Stomach (tissue), 19 donors: ENCODE measurements at places on chromosomes 3 and 15. TPM values are rescaled to one million over a fixed set of nuclear protein-coding genes. Genes with fewer than 3 reads are reported as not detected.

The MASP1 gene
- not detected for total RNA-seq

The ZNF770 gene
- total RNA-seq, result 16.7 TPM

The TNIK gene
- total RNA-seq, result 16.3 TPM

The GYG1 gene
- 13.9 TPM for total RNA-seq

The CLRN1 gene
- not detected for total RNA-seq

The GOLGA8J gene
- total RNA-seq, result not detected

The TIMP4 gene
- 2.6 TPM for total RNA-seq

The CADPS gene
- 2.7 TPM for total RNA-seq

DNA sequence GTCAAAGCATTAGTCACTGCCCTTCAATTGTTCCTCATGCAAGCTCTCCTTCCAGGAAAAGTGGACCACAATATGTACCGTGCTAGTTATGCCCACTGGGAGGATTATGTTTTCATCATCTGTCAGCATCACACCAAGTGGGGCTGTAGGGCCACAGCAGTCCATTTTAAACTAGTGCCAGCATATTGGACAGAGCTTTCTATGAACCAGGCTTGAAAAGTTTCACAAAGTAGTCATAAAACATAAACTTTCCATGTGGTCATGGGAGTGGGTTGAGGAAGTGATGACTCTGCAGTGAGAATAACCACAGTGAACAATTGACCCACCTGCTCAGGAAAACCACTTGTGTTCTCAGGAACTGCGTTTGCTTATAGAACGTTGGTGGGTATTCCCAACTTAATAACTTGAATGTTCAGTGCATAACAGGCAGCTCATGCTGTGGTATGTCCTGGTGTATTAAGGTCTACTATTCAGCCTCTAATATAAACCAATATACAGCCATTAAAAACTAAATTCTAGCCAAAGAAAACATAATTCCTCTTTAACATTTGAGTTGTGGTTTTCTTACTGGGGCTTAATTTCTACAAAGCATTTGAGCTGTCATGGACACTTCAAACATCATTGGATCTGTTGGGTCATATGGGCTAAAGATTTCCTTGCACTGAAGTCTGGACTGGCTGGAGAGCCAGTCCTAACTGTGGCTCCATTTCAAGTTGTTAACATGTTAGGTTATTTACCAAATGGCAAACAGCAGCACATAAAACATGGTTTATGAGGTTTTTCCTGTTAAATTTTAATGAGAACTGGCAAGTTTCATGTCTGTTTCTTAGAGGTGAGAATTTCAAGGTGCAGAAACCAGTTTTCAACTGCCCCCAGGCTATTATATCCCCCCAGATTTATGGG lies 274.1 kb downstream of the OTOL1 start:
- H3K27me3 ChIP-seq, result no peaks in the 10 kb centered on the region
- DNase-seq, result no peak
- no peaks in the 10 kb centered on the region for H3K4me1 ChIP-seq
- no peak overlapping the region for H3K27ac ChIP-seq

DNA sequence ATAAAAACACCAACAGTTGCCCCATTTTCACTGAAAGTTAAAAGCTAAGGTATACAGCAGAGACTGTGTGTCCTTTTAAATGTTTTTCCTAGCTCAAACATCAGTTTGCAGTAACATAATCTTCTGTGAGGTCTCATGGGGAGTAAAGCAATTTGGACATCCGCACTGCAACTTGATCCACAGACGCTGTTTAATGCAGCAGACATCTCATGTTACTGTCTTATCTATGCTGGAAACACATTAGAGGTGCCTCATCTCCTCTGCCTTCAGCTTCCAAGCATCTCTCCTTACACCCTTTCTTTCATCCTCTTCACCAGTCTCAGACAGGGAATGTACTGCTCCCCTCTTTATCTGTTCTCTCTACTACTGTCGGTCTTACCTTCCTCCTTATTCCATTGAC lies 53.7 kb upstream of the ATP11B start:
- H3K4me3 ChIP-seq, result no peak overlapping the region
- H3K36me3 ChIP-seq, result no peaks in the 10 kb centered on the region
- no peak for DNase-seq
- H3K27me3 ChIP-seq, result no peaks in the 10 kb centered on the region
- H3K4me1 ChIP-seq, result peaks cover 14% of the 10 kb centered on the region

DNA sequence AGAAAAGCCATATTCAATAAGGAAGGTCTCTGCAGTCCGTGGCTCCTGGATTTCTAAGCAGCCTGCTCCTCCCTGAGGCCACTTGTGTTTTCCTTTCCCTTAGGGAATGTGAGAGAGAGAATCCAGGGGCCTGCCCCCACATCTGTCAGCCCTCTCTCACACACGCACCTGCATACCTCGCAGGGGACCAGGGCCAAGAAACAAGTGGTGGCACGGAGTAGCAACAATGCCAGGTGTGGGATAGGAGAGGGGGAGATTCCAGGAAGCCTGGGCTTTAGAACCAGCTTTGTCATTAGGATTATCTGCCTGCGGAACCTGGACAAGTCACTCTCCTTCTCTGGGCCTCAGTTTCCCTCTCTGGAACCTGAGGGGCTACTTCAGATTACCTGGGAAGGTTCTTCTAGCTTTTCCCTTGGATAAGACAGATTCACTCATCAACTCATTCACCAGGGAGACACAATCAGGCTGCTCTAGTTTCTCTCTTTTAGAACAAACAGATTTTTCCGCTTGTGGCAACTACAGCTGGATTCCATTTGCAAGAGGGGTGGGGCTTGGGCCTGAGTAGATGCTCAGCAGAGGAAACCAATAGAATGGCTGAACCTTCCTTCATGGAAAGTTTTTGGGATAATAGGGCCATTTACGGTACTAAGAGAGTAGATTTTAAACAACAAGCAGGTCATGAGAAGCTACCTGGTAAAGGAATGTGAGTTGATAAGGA lies 19.5 kb downstream of the BCL6 start:
- no peaks in the 10 kb centered on the region for H3K27me3 ChIP-seq
- H3K36me3 ChIP-seq, result peaks cover 99% of the 10 kb centered on the region
- peaks cover 1% of the 10 kb centered on the region for H3K4me1 ChIP-seq

DNA sequence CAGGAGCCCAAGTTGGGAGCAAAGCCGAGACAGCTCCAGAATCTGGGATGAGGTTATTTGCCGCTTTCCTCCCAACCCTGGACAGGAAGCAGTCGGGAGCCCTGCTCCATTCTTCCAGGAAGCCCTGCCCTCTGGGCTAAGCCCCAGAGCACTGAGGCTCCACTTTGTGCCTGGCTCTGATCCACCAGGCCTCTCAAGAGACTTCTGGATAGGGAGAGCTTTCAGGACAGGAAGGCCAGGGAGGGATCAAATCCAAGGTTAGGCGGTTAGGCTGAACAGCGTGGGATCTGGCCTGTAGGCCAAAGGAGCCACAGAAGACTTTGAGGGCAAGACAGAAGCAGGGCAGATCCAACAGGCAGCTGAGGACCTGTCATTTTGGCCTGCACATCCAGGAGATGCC lies 835 bp downstream of the STOML1 start:
- DNase-seq, result no peak
- peaks cover 21% of the 10 kb centered on the region for H3K36me3 ChIP-seq
- peak overlapping the region; percentile 65 for H3K4me3 ChIP-seq
- peaks cover 57% of the 10 kb centered on the region for H3K4me1 ChIP-seq
- H3K27me3 ChIP-seq, result no peaks in the 10 kb centered on the region

- H3K36me3 ChIP-seq, result no peaks in the 10 kb centered on the region
- no peaks in the 10 kb centered on the region for H3K27me3 ChIP-seq
- no peak for DNase-seq
- no peak overlapping the region for H3K27ac ChIP-seq
Observed at GRCh38 chr15:37870711-37871110, 63.7 kb upstream of the TMCO5A start.

DNA sequence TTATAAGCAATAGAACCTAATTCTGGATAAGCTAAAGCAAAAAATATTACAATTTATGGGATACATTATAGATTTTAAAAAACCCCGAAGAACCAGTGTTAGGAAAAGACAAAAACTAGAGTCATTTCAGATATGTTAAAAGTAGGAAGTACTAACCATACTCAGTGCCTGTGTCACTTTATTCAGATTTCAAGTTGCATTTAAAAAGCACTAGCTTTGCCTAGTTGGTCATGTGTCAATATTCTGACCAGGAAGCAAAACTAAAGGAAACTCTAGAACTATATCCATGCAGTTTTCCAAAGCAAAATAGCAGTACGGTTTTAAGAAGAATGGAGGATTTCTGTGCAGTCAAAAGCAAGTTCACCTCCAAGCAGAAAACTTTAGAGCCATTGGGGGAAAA lies 88.4 kb downstream of the RAP2B start:
- H3K27me3 ChIP-seq, result no peaks in the 10 kb centered on the region
- H3K27ac ChIP-seq, result no peak overlapping the region
- no peak for DNase-seq

- H3K27me3 ChIP-seq, result no peaks in the 10 kb centered on the region
- no peak overlapping the region for H3K4me3 ChIP-seq
- H3K27ac ChIP-seq, result no peak overlapping the region
Observed at GRCh38 chr3:176911579-176911978, 285.7 kb downstream of the TBL1XR1 start.

GRCh38 chr3:128282380-128283196 lies 129.3 kb downstream of the EEFSEC start:
- H3K27me3 ChIP-seq, result no peaks in the 10 kb centered on the region
- no peak overlapping the region for H3K4me3 ChIP-seq
- no peak for DNase-seq
- peaks cover 27% of the 10 kb centered on the region for H3K4me1 ChIP-seq
- peaks cover 7% of the 10 kb centered on the region for H3K36me3 ChIP-seq

GRCh38 chr3:133905376-133905775 lies 9.7 kb upstream of the RAB6B start:
- no peak overlapping the region for H3K4me3 ChIP-seq
- no peaks in the 10 kb centered on the region for H3K4me1 ChIP-seq
- H3K36me3 ChIP-seq, result no peaks in the 10 kb centered on the region
- DNase-seq, result no peak
- H3K27ac ChIP-seq, result no peak overlapping the region

DNA sequence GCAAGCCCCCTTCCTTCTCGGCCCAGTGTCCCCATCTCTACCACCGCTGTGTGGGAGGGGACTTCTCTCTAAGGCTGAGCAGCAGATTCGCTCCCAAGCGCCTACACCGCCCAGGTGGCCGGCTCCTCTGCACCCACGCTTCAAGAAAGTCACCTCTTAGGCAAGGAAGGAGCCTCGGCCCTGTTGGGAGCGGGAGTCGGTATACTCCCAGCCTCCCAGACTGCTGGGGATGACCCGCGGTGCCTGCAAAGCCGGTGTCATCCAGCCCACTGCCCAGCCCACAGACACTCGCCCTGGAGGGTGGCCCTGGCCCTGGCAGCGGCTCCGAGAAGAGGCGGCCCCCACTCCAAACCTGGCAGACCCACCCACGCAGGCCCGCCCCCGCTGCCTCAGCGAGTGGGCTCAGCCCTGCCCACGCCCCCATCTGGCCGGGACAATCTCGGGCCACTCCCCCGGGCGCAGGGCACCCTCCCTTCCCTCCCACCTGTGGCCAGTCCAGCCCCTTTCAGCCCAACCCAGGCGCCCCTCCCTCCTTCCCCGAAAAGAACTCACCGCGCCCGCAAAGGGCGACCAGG lies 396 bp downstream of the CHRNB4 start:
- H3K4me1 ChIP-seq, result peaks cover 15% of the 10 kb centered on the region
- DNase-seq, result no peak
- no peaks in the 10 kb centered on the region for H3K27me3 ChIP-seq
- no peak overlapping the region for H3K27ac ChIP-seq

- no peak overlapping the region for H3K4me3 ChIP-seq
- H3K27ac ChIP-seq, result no peak overlapping the region
- H3K27me3 ChIP-seq, result no peaks in the 10 kb centered on the region
- H3K36me3 ChIP-seq, result no peaks in the 10 kb centered on the region
- DNase-seq, result no peak
- H3K4me1 ChIP-seq, result no peaks in the 10 kb centered on the region
Observed at GRCh38 chr15:38190501-38190900, 62.1 kb upstream of the SPRED1 start.

DNA sequence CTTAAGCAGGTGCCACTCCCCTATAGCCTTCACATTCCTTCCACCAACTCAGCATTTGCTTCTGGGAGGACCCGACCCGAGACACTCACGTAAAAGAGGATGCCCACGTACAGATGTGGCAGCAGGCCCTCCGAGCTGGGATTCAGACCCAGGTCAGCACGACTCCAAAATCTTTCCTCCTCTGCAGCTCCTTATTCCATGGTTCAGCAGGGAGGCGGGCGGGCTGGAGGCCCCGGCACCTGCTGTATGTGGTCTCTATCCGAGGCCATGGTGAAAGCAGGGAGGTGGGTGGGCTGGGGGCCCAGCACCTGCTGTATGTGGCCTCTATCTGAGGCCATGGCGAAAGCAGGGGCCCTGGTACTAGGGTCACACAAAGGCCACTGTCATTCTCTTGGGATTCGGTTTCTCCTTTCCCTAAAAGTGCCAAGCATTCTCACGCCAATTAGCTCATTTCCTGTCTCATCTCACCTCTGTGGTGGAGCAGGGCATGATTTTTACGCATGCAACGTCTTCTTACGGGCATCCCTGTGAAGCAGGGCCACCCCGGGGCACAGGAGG lies 5.9 kb upstream of the MUC4 start:
- DNase-seq, result no peak
- no peaks in the 10 kb centered on the region for H3K4me1 ChIP-seq
- no peaks in the 10 kb centered on the region for H3K36me3 ChIP-seq

- no peaks in the 10 kb centered on the region for H3K27me3 ChIP-seq
- no peaks in the 10 kb centered on the region for H3K36me3 ChIP-seq
- no peak overlapping the region for H3K27ac ChIP-seq
- DNase-seq, result no peak
Observed at GRCh38 chr3:12628813-12629212, 35.1 kb downstream of the RAF1 start.

DNA sequence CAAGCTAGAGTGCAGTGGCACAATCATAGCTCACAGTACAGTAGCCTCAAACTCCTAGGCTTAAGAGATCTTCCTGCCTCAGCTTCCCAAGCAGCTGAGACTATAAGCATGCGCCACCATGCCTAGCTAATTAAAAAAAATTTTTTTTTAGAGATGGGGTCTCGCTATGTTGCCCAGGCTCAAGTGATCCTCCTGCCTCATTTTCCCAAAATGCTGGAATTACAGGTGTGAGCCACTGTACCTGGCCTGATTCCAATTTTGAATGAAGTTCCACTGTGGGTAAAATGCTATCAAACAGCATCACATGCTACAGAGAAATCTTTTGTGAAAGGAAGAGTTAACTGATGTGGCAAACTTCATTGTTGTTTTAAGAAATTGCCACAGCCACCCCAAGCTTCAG lies 17.5 kb downstream of the ADPGK start:
- no peaks in the 10 kb centered on the region for H3K27me3 ChIP-seq
- H3K4me1 ChIP-seq, result no peaks in the 10 kb centered on the region
- H3K36me3 ChIP-seq, result peaks cover 98% of the 10 kb centered on the region
- DNase-seq, result no peak

DNA sequence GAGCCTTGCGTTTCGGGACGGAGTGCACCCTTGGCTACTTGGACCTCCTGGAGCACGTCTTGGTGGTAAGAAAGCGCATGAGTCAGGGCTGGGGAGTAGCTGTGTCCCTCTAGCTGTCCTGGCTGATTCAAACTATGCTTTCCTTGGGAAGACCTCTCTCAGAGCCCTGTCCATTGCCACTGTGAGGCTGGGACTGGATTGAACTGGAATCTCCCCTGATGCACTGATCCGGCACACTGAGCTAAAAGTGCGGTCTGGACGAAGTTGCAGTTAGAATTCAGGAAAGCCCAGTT lies 232.6 kb upstream of the TPM1 start:
- H3K27ac ChIP-seq, result no peak overlapping the region
- no peaks in the 10 kb centered on the region for H3K4me1 ChIP-seq
- no peak overlapping the region for H3K4me3 ChIP-seq
- DNase-seq, result no peak
- H3K27me3 ChIP-seq, result no peaks in the 10 kb centered on the region
